ENCODE measurements at places on chromosomes 11 and 22. TPM values are rescaled to one million over a fixed set of nuclear protein-coding genes. Genes with fewer than 3 reads are reported as not detected.

Gene C11orf65
- 1.8 TPM for total RNA-seq

Gene CATSPERZ
- 0.44 TPM for total RNA-seq

Gene IGSF9B
- 0.15 TPM for total RNA-seq

Gene OR4A15
- total RNA-seq, result not detected

Gene GNAZ
- 0.87 TPM for total RNA-seq

Gene CARD10
- 2.0 TPM for total RNA-seq

Gene SCGB1D2
- not detected for total RNA-seq

Gene CRYAB
- 48.3 TPM for total RNA-seq

Gene CRYBB2
- total RNA-seq, result not detected

Gene DGKZ
- 41.6 TPM for total RNA-seq

Gene TSGA10IP
- 0.33 TPM for total RNA-seq

Gene SLC22A25
- total RNA-seq, result not detected

Gene IL10RA
- not detected for total RNA-seq

Gene SPDYC
- not detected for total RNA-seq

Gene BIK
- not detected for total RNA-seq

Gene KCNE3
- 1.0 TPM for total RNA-seq

Gene DLAT
- 26.1 TPM for total RNA-seq

Gene TIGD3
- not detected for total RNA-seq

Gene ASCL2
- not detected for total RNA-seq

Gene FAM83F
- not detected for total RNA-seq

Gene P2RY6
- 0.17 TPM for total RNA-seq

Gene CELSR1
- 0.73 TPM for total RNA-seq
